ENCODE measurements at places on chromosomes 6 and 20.

GRCh38 chr20:5495026-5495425 is 178.3 kb upstream of the PROKR2 start:
- no peak for DNase-seq

DNA sequence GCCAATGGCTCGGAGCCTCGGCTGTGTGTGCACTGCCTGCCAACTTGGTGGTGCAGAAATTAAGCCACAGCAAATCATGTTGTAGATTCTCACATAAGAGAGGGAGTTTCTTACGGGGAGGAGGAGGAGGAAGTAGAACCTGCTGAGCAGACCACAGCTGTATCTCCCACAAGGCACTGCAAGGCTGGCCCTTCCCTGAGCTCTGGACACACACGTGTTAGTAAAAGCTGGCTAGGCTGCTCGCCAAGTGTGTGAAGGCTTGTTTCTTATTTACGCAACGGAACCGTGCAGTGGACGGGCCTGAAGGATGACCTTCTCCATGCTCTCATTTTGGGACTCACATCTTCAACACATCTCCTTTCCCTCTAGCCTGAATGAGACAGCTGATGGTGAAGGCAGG is 15.7 kb upstream of the QKI start:
- DNase-seq = no peak

DNA sequence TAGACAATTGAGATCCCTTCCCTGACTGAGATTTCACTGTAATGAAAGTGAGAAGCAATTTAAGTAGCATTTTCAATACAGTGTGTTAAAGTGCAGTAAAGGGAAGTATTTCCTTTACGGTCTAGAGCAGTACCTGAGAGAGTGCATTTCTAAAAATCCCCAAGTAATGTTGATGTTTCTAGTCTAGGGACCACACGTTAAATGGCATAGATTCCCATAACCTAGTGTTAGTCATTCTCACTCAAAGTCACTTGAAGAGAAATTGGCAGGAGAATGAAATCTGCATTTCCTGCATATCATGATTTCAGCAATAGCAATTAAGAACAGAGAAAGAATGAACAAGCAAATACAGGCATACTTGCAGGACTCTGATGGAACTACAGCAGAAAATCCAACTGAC is 67.9 kb downstream of the CGA start:
- no peak for DNase-seq

GRCh38 chr6:49855221-49855620 is 11.1 kb downstream of the CRISP1 start:
- no peak for DNase-seq

- no peak for DNase-seq
These were observed 17.2 kb upstream of the FNDC1 start for GRCh38 chr6:159152041-159152440.

GRCh38 chr6:22298475-22298890 is 1.6 kb upstream of the PRL start:
- DNase-seq = no peak

DNA sequence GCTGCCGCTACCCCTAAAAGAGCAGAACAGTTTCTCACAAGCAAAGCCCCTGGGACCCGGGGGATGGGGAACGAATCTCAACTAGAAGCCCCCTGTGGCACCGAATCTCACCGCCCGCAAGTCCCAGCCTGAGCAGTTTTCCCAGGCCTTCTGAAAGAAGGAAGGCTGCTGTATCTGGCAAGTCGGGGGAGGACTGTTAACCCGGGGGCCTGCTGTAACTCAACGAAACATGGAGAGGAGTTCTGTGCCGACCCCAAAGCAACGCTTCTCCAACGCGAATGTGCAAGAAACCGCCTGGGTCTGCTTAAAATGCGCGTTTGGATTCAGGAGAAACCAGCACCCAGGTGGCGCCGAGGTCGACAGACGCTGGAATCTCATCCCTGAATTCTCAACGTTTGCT is 34.2 kb downstream of the DLL1 start:
- no peak for DNase-seq

DNA sequence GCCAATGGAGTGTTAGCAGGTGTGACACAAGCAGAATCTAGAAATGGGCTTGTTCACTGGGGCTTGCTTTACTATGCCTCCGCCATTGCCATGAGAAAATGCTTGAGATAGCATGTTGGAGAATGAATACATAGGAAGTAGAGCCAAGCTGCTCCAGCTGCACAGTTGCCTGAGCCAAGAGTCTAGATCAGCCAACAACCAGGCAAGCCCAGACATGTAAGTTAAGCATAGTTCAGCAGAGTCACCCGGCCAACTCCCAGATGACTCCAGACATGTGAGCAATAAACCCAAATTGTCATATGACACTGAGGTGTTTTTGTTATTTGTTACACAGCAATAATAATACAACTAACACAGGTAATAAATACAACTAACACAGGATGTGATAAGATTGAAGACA is 167.9 kb downstream of the HAO1 start:
- DNase-seq = no peak

DNA sequence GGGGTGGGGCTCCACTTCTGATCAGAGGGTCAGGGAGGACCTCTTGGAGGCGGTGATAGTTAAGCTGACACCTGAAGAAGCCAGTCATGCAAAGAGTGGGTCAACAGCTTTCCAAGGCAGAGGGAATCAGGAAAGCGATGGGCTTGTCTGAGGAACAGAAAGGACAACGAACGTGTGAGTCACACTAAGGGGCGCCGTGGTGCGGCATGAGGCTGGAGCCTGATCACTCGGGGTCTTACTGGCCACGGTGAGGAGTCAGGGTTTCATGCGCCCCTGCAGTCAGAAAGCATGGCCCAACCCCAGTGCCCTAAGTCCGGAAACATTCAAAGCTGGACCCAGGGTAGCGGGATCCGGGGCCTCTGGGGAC is 50.6 kb upstream of the SLC32A1 start:
- DNase-seq = no peak

GRCh38 chr20:47506850-47507249 is 5.2 kb downstream of the NCOA3 start:
- no peak for DNase-seq
